Ovary (tissue), 10 donors: ENCODE measurements at places on chromosomes 3 and 15. TPM values are rescaled to one million over a fixed set of nuclear protein-coding genes. Genes with fewer than 3 reads are reported as not detected.

GRCh38 chr3:141085343-141086070 lies 34.4 kb downstream of the SPSB4 start:
- H3K36me3 ChIP-seq = no peaks in the 10 kb centered on the region
- H3K4me1 ChIP-seq = no peaks in the 10 kb centered on the region
- no peak overlapping the region for H3K4me3 ChIP-seq
- DNase-seq = no peak
- no peaks in the 10 kb centered on the region for H3K27me3 ChIP-seq

DNA sequence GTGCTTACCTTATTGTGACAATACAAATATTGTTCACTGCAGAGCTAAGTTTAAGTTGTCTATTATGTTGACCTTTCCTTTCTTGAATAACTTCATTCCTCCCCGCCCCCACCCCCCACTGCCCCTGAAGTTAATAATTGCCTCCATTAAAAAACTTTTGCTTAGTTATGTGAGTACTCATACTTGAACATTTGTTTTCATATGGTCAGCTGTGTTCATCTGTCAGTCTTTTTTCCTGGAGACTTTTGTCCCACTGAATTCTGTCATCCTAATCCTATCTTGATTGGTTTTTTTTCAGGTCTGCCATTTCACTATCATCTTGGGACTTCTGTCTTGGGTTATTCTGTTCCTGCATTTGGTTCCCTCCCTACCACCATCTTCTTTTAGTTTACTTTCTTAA lies 8.5 kb downstream of the SLC25A36 start:
- H3K36me3 ChIP-seq = no peaks in the 10 kb centered on the region
- DNase-seq = no peak
- no peak overlapping the region for H3K4me3 ChIP-seq
- H3K27ac ChIP-seq = no peak overlapping the region
- H3K4me1 ChIP-seq = peaks cover 6% of the 10 kb centered on the region
- H3K27me3 ChIP-seq = no peaks in the 10 kb centered on the region

DNA sequence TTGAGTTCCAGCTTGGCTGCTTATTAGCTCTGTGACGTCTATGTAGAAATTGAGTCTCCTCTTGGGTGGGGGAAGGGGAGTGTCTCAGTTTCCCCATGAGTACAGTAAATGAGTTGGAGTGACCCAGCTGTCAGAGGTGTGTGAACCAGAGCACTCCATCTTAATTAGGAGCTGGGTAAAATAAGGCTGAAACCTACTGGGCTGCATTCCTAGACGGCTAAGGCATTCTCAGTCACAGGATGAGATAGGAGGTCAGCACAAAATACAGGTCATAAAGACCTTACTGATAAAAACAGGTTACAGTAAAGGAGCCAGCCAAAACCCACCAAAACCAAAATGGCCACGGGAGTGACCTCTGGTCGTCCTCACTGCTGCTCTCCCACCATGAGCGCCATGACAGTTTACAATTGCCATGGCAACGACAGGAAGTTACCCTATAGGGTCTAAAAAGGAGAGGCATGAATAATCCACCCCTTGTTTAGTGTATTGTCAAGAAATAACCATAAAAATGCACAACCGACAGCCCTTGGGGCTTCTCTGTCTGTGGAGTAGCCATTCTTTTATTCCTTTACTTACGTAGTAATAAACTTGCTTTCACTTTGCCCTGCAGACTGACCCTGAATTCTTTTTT lies 222.4 kb downstream of the CACNA2D3 start:
- H3K4me1 ChIP-seq = peaks cover 10% of the 10 kb centered on the region
- no peaks in the 10 kb centered on the region for H3K36me3 ChIP-seq
- H3K27me3 ChIP-seq = no peaks in the 10 kb centered on the region
- H3K27ac ChIP-seq = no peak overlapping the region

GRCh38 chr3:112846764-112847163 lies at the start of gene CD200R1L:
Gene CD200R1L (minus strand): TSS chr3:112846864. CDS start chr3:112829367, 17,497 bp downstream.
- H3K4me1 ChIP-seq = no peaks in the 10 kb centered on the region
- H3K27ac ChIP-seq = no peak within 1 kb of the TSS
- H3K27me3 ChIP-seq = no peaks in the 10 kb centered on the region
- no peak within 1 kb of the TSS for H3K4me3 ChIP-seq
- H3K36me3 ChIP-seq = no peaks in the 10 kb centered on the region

DNA sequence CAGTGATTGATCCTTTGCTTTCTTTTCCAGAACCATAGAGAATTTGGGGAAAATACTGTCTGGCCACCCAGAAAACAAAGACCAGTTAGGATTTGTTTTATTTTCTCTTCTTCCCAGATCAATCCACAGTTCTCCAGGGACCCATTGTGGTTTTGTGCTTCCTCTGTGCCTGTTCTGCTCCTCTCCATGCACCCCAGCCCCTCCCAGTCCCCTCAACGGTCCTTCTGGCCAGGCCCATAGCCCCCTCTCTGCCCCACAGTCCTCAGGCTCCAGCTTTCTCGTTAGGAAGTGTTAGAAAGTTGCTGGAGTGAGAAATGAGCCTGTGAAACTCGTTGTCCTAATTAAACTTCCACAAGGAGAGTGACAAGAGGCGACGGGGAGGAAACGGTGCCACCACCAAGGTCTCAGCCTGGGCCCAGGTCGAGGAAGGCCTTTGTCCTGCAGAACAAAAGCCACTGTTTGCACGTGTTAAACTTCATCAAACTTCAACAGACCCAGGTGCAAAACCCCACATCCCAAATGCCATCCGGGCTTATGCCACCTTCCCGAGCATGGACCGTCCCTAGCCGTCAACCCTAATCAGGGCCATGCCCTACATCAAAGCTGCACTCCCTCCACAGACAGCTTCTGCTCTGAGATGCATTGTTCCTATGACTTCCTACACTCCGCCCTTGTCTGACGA lies 18.7 kb upstream of the ALDH1A3 start:
- no peak overlapping the region for H3K27ac ChIP-seq
- H3K4me3 ChIP-seq = no peak overlapping the region
- H3K4me1 ChIP-seq = no peaks in the 10 kb centered on the region
- no peaks in the 10 kb centered on the region for H3K36me3 ChIP-seq

DNA sequence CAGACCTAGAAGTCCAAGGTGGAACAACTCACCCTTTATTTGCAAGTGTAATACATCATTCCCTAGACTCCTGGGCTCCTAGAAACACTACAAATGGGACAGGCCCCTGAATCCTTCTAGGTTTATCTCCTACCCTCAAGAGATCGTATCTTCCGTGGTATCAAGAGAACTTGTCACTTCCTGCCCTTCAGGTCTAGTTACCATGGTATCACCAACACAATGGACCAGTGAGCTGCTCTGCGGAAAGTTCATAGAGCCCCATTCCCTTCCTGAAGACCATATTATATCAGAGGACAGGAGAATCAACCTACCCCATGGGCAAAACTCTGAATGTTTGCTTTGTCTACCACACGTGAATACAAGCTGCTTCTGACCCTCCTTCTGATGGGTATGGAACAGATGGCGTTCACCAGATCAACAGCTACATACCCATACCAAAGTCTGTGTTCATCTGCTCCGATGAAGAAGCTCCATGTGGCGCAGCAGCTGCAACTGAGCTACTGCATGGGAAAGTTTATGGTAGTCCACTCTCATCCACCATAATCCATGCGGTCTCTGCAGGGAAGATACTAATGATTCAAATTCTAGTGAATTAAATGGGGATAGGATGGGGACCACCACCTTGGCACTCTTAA lies 84.6 kb upstream of the KLF13 start:
- no peak overlapping the region for H3K27ac ChIP-seq
- no peak for DNase-seq
- no peaks in the 10 kb centered on the region for H3K27me3 ChIP-seq
- H3K36me3 ChIP-seq = no peaks in the 10 kb centered on the region

GRCh38 chr3:37576996-37577395 lies 284.7 kb upstream of the CTDSPL start:
- no peaks in the 10 kb centered on the region for H3K27me3 ChIP-seq
- no peaks in the 10 kb centered on the region for H3K36me3 ChIP-seq
- DNase-seq = no peak
- H3K27ac ChIP-seq = no peak overlapping the region
- H3K4me3 ChIP-seq = no peak overlapping the region

STARD5 gene
- total RNA-seq = 6.1 TPM

GRCh38 chr3:183159333-183159732 lies 3.2 kb downstream of the LAMP3 start:
- peaks cover 3% of the 10 kb centered on the region for H3K4me1 ChIP-seq
- H3K4me3 ChIP-seq = no peak overlapping the region
- H3K36me3 ChIP-seq = no peaks in the 10 kb centered on the region
- no peak for DNase-seq
- H3K27ac ChIP-seq = no peak overlapping the region

DNA sequence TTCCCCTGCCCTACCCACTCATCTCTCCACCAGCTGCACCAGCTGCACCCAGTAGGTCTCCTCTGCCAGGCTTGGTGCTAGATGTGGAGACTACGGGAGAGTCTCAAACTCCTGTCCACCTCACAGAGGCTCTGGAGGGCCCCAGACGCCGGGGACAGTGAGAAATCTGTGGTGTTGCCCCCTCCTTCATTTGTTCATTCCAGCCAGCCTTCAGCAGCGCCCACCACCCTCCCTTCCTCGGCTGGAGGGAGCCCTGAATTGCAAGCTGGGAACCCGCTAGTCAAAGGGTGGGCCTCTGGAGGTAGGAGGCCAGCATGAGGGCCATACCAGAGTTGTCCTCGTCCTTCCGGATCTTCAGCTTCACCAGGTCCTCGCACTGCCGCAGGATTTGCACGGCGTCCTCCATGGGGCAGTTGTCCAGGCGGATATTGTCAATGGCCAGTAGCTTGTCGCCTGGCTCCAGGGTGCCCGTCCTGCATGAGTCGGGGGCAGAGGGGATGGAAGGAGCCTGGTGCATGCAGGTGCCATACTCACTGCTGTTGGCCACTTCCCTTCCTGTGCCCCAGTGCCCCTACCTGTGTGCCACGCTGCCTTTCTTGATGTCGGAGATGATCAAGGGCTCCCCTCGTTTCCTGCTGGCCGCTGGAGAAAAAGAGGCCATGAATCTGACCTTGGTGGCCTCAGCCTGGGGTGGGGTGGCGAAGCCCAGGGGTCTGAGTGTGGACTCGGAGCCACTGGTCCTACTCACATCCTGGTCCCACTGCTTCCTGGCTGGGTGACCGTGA lies 29.1 kb downstream of the GRIP2 start:
- H3K4me1 ChIP-seq = no peaks in the 10 kb centered on the region
- peak; percentile 15 for DNase-seq
- no peak overlapping the region for H3K4me3 ChIP-seq
- H3K27me3 ChIP-seq = no peaks in the 10 kb centered on the region
- H3K27ac ChIP-seq = no peak overlapping the region

EXD1 gene
- total RNA-seq = not detected

- no peaks in the 10 kb centered on the region for H3K27me3 ChIP-seq
- no peaks in the 10 kb centered on the region for H3K4me1 ChIP-seq
- no peak overlapping the region for H3K4me3 ChIP-seq
- no peaks in the 10 kb centered on the region for H3K36me3 ChIP-seq
- DNase-seq = no peak
These were observed 602.9 kb downstream of the NTRK3 start for GRCh38 chr15:87653646-87654045.

GRCh38 chr15:69400850-69401249 lies 13.3 kb upstream of the KIF23 start:
- no peak overlapping the region for H3K4me3 ChIP-seq
- no peak for DNase-seq
- no peaks in the 10 kb centered on the region for H3K36me3 ChIP-seq
- H3K27ac ChIP-seq = no peak overlapping the region
- H3K4me1 ChIP-seq = no peaks in the 10 kb centered on the region
- no peaks in the 10 kb centered on the region for H3K27me3 ChIP-seq

DNA sequence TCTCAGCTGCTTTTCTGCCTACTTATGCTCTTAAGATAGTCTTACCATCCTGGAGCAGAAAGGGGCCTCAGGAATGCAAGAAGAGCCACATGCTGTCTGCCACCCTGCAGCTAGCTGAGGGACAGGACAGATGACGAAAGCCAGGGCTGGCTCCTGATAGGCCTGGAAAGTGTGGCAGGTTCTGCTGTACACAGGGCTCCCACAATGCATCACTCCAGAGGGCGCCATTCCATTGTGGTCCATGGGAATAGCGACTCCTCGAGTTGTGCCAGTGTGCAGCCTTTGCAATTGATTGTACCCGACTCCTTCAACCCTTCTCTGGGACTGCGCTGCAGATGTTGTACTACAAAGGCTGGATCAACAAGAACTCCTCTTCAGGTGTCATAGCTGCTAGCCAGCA lies 11.2 kb downstream of the ACAN start:
- DNase-seq = no peak
- no peaks in the 10 kb centered on the region for H3K27me3 ChIP-seq
- no peak overlapping the region for H3K27ac ChIP-seq

DNA sequence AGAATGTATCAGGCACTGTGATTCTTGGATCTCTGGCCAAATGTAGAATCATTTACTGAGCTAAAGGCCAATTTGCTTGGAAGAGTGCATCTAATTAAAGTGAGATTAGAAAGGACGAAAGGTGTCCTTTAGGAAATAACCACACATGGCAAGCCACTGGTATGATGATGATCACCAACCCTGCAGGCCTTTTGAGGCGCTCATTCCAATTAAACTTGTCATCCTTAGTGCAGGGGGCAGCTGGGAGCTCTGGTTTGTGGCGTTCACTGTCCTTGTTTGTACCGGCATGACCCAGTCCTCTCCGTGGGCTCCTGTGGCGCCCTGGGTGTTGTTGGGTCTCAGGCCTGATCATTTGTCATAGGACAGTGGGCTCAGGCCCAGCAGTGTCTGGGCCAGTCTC lies 11.0 kb downstream of the LIMD1 start:
- H3K27ac ChIP-seq = no peak overlapping the region
- no peaks in the 10 kb centered on the region for H3K36me3 ChIP-seq
- no peaks in the 10 kb centered on the region for H3K27me3 ChIP-seq

DNA sequence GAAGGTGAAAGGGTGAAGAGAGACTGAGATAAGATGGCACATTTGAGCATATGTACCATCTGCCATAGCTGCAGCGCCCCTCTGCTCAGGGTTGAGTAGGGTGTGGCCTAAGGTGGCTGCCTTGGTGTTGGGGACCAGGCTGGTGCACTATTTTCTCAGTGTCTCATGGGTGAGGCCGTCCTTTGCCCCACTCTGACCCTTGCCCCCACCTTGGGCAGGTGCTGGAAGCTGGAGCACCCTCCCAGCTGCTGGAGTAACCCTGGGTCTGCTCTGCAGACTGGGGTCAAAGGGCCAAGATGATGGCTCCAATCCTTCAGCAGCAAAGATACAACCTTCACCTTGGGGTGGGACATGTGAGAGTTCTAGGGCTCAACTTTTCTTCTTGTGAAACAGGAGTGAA lies 69.2 kb downstream of the DAPK2 start:
- DNase-seq = no peak
- H3K4me3 ChIP-seq = no peak overlapping the region

DNA sequence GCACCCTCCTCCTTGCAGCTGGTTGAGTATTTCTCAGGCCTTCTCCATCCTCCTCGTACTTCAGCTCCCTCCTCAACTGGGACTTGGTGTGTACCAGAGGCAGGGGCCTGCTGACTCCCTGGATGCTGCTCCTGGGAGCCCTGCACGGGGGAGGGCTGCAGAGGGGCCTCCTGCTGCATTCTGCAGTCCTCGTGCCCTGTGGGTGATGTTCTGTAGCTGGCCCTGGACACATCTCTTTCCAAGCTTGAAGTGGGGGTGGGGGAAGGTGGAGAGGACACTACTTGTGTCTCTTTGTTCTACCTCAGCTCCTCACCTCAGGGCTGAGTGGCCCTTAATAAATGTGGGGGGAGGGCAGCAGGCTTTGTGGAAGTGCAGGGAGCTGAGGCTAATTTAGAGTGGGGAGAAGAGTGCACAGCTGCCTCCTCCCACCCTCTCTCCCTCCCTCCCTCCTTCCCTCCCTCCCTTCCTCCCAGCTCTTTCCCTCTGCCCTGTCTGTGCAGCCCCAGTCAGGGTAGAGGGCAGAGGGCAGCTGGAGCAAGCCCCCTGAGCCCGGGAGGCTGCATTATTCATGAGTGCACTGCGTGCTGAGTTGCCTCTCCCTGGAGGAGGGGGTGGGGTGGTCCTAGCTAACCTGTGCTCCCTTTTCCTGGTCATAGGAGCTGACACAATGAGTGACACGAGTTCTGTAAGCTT lies 3.7 kb upstream of the GRM2 start:
- no peaks in the 10 kb centered on the region for H3K36me3 ChIP-seq
- no peaks in the 10 kb centered on the region for H3K4me1 ChIP-seq
- no peak overlapping the region for H3K27ac ChIP-seq
- DNase-seq = no peak
- no peak overlapping the region for H3K4me3 ChIP-seq
- no peaks in the 10 kb centered on the region for H3K27me3 ChIP-seq
